ENCODE measurements at places on chromosomes 11 and 22.

DNA sequence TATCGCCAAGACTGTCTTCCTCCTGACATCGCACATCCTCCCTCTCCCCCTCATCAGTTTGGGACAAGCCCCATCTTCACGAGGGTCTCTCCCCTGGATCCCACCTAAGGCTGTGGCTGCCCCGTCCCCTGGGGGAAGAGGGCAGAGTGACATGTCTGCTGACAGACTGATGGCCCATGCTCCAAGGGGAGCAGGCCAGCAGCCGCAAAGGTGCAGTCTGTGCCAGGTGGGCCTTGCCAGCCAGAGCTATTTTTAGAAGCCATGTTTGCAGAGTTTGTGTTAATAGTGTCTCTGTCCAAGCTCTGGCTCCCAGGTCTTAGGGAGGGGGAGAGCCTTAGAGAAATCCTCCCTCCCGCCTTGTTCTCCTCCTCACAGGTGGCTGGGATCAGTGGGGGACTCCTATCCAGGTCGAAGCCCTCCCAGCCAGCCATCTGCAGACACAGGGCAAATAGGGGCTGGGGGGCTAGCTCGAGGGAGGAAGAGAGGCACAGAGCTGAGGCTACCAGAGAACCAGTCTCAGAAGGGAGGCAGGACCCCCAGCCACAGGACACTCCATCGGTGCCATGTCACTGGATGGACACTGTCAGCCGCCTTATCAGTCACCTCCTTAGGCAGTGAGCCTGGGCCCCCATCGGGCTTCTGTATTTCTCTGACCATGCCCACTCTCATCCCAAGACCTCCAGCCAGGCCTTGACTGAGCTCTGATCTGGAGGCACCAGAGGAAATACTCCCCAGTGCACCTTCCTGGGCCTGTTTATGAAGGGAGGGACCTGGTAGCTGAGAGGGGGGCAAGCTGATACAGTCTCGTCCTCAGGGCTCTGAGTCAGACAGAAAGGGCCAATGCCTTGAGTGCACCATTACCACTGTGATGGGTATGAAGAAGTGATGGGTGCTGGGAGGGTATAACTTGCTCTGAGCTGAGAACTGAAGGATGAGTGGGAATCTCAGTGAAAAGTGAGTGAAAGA is 49.3 kb downstream of the CHRDL2 start:
- no peak for DNase-seq

DNA sequence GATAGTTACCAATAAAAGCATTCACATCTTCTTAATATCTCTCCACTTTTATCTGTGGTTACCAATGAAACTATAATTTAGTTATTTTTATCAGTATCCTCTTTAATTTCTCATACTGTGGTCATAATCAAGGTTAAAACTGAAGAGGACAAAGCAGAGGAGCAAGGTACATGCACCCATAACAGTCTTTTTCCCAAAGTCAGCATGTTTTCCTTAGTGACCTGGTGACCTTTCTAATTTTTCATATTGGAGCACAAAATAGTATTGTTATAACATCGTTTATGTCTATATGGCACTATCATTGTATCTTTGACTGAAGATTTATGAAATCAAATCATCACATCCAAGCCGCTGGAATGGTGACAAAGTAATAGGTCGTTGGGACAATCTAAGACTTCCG is 51.5 kb upstream of the CHORDC1 start:
- no peak for DNase-seq

- no peak for DNase-seq
These were observed 559 bp downstream of the RANBP1 start for GRCh38 chr22:20116376-20116950.

GRCh38 chr11:112173152-112173551 is 2.2 kb upstream of the BCO2 start:
- DNase-seq: peak; percentile 18

GRCh38 chr11:33868647-33869461 is 23.0 kb downstream of the LMO2 start:
- no peak for DNase-seq

DNA sequence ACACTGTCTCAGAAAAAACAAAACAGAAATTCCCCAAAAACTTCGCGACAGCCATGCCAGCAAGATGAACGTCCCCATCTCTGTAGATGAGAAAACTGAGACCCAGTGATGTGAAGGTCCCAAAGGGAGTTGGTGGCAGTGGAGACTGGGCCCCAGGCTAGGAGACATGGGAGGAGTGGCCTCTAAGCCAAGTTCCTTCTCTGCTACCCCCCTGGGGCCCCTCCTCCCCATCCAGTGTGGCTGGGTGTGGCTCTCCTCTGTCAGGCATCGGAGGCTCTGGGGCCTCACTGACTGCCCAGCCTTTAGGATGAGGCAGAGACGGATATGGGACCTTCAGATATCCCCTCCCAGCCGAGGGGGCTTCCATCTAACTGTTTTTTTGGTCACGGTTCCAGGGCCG is 9.8 kb downstream of the RELT start:
- no peak for DNase-seq

DNA sequence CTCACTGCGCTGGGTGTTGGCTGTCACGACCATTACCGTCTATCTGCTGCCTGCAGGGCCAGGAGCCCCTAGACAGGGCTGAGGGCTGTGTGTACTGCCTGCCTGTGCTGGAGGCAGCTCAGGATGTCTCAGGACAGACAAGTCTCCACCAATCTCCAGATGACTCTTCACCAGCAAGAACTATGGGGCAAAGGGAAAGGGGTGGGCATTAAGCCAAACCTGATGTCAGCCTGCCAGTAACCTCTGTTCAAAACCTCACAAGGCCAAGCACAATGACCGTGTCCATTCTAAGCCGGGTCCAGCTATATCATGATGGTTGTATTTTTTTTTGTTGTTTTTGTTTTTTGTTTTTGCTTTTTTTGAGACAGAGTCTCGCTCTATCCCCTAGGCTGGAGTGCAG is 31.6 kb downstream of the MAFF start:
- peak; percentile 17 for DNase-seq

GRCh38 chr22:19046719-19047609 is 75.2 kb downstream of the DGCR2 start:
- DNase-seq: no peak

DNA sequence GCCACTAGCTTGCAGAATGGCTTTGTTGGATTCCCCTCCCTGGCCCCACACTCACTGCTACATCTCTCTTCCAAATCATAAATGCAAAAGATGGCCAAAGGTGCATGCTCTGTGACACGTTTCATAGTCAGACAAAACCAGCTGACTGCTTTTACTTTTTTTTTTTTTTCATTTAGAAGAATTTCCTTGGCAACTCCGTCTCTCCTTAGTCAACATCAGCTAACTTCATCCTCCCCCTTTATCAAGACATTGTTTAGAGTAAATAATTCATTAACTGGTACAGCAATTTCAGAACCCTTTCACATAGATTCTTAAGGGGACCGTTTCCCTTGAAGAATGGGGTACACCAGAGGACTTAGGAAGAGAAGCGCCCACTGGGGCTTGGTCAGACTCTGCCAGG is 16.0 kb downstream of the KCNQ1OT1 start:
- no peak for DNase-seq

GRCh38 chr11:58075781-58076180 is 45.0 kb downstream of the OR6Q1 start:
- DNase-seq: peak; percentile 70

DNA sequence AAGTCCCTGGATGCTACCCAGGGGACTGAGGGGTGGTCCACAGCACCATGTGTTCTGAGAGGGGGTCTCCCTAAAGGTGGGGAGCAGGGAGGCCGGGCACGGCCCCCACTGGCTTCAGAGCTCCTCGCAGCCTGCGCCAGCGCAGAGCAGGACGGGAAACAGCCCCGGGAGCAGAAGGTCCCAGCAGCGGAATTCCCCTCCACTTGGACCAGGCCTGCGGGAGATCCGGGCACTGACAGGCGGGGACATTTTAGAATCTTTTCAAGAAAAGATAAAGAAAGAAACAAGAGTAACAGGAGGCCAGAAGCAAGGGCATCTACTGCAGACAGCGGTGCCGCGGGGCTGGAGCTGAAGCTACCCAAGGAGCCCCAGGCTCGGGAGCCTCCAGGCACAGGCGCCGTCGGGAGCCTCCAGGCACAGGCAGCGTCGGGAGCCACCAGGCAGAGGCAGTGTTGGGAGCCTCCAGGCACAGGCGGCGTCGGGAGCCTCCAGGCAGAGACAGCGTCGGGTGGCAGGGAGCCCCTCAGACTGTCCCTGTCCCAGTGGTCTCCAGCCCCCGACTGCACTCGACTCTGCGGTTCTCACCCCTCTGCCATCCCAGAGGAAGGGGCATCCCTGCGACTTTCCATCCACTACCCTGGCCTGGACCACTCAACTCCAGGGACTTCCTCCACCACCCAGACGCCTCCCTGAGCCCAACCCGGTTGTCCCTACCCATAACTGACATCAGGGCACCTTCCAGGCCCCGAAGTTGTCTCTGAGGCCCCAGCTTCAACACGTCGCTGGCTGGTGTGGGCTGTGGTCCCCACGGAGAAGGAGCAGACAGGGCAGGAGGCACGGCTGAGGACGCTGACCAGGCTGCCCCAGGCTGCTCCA is 211.1 kb downstream of the BRD1 start:
- DNase-seq: no peak

DNA sequence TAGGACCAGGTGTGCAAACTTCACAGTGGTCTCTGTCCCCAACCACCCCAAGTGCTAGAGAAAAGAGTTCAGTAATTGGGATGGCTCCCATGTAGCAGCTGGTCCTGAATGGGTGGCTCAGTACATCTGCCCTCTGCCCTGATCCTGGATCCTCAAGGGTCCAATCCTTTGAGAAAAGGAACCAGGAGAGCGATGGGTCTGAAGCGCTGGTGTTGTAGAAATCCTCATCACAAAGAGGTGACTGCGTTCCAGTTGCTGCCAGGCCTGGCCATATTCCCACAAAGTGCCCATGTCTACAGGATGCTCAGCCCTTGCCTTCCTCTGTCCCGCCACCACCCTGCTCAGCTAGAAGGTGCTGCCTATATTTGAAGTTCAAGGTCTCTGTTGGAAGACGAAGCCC is 6.2 kb upstream of the C22orf39 start:
- no peak for DNase-seq

DNA sequence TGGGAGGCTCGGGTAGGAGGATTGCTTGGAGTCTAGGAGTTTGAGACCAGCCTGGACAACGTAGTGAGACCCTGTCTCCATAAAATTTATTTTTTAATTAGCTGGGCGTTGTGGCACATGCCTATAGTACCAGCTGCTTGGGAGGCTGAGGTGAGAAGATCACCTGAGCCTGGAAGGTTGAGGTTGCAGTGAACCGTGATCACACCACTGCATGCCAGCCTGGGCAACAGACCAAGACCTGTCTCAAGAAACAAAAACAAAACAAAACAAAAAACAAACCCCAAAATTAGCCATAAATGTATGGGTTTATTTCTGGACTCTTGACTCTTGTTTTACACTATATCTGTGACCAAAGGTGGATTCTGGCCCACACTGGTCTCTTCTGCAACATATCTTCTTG is 41.6 kb downstream of the EIF3F start:
- no peak for DNase-seq

DNA sequence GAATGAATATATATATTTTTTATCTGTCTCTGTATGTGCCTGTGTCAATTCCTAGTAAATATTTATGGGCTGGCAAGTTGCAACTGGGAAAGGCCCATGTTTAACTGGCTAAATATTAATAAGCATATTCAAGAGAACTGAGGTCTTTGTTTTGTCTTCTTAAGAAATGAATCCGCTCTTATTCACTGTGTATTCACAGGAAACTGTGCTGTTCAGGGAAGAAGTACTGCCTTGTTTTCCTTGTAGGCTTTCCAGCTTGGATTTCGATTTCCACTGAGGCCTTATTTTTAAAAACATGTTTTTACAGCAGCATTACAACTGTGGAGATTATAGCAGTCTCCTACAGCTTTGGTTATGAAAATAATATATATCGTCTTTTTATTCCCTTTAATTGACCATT is 64.7 kb downstream of the LDLRAD3 start:
- no peak for DNase-seq

GRCh38 chr22:36608987-36609386 is 80.0 kb upstream of the EIF3D start:
- no peak for DNase-seq

- DNase-seq: no peak
These were observed 26.9 kb downstream of the TRMU start for GRCh38 chr22:46362203-46362933.

- DNase-seq: peak; percentile 71
These were observed 84.7 kb downstream of the TTC28 start for GRCh38 chr22:28594797-28595462.

DNA sequence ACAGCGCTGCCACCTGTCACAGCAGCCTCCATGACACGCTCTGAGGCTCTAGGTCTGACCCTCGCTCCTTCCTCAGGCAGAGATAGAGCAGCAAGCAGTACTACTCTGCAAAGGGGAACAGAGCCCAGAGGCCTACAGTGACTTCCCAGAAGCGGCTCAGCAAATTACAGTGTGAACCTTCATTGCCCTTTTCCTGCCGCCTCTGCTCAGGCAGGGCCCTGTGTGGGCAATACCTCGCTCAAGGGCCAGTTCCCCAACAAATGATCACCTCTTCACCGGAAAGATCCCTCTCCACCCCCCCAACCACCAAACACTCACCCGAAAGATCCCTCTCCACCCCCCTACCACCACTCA is 12.3 kb downstream of the KIAA0930 start:
- no peak for DNase-seq

DNA sequence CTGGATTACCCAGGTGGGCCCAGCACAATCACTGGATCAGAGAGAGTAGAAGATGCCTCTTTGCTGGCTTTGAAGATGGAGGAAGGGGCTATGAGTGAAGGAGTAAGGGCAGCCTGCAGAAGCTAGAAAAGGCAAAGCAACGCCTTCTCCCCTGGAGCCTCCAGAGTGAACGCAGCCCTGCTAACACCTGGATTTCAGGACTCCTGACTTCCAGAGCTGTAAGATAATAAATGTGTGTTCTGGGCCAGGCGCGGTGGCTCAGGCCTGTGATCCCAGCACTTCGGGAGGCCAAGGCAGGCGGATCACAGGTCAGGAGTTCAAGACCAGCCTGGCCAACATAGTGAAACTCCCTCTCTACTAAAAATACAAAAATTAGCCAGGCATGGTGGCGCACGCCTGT is 102.4 kb downstream of the MORC2 start:
- DNase-seq: no peak

DNA sequence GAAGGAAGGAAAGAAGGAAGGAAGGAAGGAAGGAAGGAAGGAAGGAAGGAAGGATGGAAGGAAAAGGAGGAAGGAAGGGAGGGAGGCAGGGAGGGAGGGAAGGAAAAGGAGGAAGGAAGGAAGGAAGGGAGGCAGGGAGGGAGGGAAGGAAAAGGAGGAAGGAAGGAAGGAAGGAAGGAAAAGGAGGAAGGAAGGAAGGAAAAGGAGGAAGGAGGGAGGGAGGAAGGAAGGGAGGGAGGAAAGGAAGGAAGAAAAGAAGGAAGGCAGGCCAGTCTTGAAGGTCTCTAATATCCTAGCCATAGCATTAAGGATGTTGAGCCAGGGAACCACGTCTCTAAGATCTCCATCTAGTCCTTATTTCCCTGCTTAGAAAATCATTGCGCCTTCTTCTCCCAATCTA is 78.8 kb downstream of the TMPRSS5 start:
- no peak for DNase-seq
